Psoas muscle (tissue), 8 donors: ENCODE measurements at places on chromosomes 3 and 15.
A peak's percentile ranks its signal among the peaks of the same experiment; 100 is the strongest.

DNA sequence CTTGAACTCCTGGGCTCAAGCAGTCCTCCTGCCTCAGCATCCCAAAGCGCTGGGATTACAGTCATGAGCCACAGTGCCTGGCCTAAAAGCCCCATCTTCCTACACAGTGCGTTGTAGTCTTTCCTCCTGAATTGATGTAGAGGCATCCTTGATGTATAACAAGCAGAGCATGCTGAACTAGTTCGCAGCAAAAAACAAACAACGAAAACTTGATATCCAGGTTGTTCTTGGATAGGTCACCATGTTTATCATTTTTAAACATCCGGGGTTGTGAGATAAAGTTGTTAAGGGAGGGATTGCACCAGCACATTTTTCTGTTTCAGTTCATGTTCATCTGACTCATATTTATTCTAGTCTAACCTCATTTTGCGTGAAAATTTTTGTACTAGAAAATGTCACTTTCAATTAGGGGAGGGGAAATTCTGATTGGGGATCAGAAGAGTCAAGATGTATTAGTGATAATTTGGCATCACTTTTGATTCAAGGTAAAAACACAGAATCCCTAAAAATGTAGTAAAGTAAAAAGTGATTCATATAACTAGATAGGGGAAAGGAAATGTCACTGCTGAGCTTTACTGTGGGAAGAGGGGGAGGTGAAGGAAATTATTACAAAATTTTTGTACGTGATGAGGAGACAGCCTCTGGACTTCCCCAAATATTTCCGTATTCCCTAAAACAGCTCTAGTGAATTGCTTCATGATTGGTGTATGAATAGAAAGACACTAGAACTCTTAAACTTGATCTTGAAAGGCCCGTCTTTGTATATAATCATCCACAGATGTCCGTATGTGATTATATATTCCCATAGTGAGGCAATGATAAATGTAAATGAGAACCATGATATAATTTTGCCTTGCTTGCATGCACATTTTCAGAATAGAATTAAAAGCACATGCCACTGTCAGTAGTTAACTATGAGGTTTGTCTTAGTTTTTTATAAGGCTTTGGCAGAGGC lies 22.9 kb downstream of the RAB8B start:
- no peaks in the 10 kb centered on the region for H3K36me3 ChIP-seq
- no peaks in the 10 kb centered on the region for H3K27me3 ChIP-seq
- H3K4me1 ChIP-seq = peaks cover 3% of the 10 kb centered on the region
- no peak for DNase-seq

- no peaks in the 10 kb centered on the region for H3K36me3 ChIP-seq
- no peak overlapping the region for H3K4me3 ChIP-seq
- no peaks in the 10 kb centered on the region for H3K27me3 ChIP-seq
- no peak overlapping the region for H3K27ac ChIP-seq
Observed at GRCh38 chr3:68306571-68306970, 625.8 kb downstream of the TAFA4 start.

GRCh38 chr3:65245133-65246063 lies 557.6 kb upstream of the ADAMTS9 start:
- no peak for DNase-seq
- H3K36me3 ChIP-seq = no peaks in the 10 kb centered on the region
- H3K4me3 ChIP-seq = no peak overlapping the region
- no peaks in the 10 kb centered on the region for H3K27me3 ChIP-seq
- H3K27ac ChIP-seq = no peak overlapping the region

- no peak overlapping the region for H3K27ac ChIP-seq
- no peak overlapping the region for H3K4me3 ChIP-seq
- no peaks in the 10 kb centered on the region for H3K36me3 ChIP-seq
- H3K4me1 ChIP-seq = peaks cover 8% of the 10 kb centered on the region
Observed at GRCh38 chr3:167862104-167862730, 126.7 kb downstream of the SERPINI1 start.

DNA sequence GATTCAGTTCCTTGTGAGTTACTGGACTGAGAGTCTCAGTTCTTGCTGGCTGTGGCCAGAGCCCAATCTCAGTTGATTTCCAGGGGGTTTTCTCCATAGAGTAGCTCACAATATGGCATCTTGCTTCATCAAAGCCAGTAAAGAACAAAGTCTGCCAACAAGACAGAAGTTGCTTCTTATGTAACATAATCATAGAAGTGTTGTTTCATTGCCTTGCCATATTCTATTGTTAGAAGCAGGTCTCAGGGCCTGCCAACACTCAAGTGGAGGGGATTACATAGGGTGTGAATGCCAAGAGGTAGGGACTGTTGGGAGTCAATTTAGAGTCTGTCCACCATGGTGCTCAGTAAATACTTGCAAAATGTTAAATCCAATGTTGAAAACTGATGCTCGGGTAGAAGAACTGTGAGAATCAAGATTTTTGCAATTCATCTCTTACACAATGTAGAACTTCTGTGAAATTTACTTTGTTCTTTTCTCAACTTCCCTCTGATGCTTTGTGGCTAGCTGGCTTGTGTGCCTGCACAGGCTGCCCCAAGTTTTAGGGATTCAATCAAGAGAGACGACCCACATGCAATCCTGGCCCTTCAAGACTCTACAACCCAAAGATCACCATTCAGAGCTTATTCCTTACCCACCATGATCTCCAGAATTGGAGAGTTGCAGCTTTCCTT lies 13.3 kb upstream of the PXYLP1 start:
- H3K36me3 ChIP-seq = no peaks in the 10 kb centered on the region
- H3K4me1 ChIP-seq = peaks cover 4% of the 10 kb centered on the region
- H3K27ac ChIP-seq = peak overlapping the region; percentile 21
- no peaks in the 10 kb centered on the region for H3K27me3 ChIP-seq
- no peak for DNase-seq

GRCh38 chr3:57309769-57310360 lies 17.4 kb upstream of the ASB14 start:
- H3K27ac ChIP-seq = no peak overlapping the region
- no peak overlapping the region for H3K4me3 ChIP-seq
- H3K4me1 ChIP-seq = no peaks in the 10 kb centered on the region
- H3K27me3 ChIP-seq = no peaks in the 10 kb centered on the region
- no peak for DNase-seq
- H3K36me3 ChIP-seq = no peaks in the 10 kb centered on the region

DNA sequence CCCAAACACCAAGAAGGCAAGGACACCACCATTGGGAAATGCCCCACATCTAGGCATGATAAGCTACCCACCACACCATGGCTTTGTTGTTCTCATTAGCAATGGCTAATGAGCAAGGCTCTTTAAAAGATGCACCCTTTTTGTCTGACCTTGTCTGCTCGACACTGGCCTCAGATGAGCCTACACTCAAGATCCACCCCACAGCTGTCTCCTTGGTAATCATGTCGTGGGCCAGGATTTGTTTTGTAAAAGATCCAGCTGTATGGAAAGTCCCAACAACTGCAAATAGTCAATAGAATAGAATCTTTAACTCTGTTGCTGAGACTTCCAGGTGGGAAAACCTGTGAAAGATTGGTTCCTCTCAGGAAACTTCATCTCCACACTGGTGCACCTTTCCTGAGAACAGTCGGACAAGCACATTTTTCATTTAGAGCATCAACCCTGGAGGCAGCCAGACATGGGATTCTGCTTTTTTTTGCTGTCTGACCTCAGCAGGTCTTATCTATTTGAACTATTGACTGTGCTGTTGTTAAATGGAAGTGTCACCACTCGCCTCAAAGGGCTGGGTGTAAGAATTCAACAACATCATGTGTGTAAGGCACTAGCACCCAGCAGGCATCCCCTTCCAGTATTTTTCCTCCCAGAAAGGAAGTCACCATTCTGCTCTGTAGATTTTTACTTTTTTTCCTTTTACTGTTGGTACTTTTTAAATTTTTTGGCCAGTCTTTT lies 35.5 kb downstream of the DUT start:
- H3K27ac ChIP-seq = no peak overlapping the region
- no peaks in the 10 kb centered on the region for H3K4me1 ChIP-seq
